ENCODE measurements at places on chromosomes 6 and 20.

- DNase-seq: no peak
These were observed 16.0 kb downstream of the MDFI start for GRCh38 chr6:41654151-41654697.

GRCh38 chr20:31260326-31260932 lies 3.0 kb downstream of the DEFB115 start:
- DNase-seq: no peak

- DNase-seq: no peak
These were observed 92.3 kb downstream of the FIG4 start for GRCh38 chr6:109783250-109783986.

DNA sequence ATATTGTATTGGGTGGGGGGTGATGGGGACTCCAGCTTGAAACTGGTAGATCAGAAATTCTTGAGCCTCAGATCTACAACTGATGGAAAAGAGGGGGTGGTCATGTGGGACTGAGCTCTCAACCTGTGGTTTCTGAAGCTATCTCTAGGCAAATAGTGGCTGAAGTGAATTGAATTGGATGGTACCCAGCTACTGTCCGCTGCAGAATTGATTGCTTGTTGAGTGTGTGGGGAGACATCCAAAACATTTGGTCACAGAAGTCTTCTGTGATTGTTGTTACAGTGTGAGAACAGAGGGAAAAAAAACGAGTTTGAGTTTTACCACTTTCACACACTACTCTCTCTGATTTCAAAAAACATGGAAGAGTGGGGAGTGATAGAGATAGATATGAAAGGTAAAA lies 14.8 kb downstream of the CDS2 start:
- no peak for DNase-seq

GRCh38 chr6:156175971-156176421 lies 601.2 kb upstream of the ARID1B start:
- DNase-seq: no peak

- DNase-seq: no peak
These were observed 545.6 kb upstream of the MAP3K7 start for GRCh38 chr6:91132461-91132860.

DNA sequence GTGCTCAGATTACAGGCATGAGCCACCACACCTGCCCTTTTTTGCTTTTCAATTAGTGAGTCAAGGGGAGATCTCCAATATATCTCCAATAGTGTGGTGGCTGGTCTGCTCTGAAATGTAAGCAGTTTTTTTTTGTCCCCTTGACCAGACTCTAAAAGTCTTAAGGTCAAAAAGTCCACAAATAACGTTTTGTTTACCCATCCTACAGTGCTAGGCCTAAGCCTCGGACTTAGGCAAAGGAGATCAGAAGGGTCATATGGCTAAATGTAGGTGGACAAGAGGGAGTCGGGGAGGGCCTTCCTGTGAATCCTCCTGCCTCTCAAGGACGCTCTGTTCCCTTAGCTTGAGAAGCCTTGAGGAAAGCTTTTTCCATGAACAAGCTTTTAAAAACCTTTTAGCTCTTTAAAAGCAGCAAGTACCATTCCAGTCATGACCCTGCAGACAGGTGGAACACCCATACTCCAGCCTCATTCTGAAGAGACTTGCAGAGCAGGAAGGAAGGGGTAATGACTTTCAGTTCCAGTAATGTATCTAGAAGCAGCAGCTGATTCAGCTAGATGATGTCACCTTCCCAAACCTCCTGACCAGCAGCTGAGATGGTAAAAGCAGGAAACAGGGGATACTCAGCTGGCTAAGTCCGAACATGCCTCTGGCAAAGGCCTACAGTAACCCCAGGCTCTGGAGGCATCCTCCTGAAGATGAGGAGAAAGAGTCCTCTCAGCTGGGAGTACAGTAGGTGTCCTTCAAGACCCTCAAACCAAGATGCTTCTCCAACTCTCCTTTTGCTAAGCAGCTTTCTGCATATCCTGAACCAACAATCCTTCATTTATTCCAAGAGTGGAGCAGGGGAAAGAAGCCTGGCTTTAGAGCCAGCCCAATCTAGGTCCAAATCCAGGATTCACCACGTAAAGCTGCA lies 23.6 kb downstream of the BCL2L1 start:
- no peak for DNase-seq

Measured in activated CD8-positive, alpha-beta memory T cell treated with anti-CD3 and anti-CD28 coated beads, Interleukin-2, amount 50 U/mL, for 4 hours (primary cell).